ENCODE measurements at places on chromosomes 2 and 18.
A peak's percentile ranks its signal among the peaks of the same experiment; 100 is the strongest.

- DNase-seq, result no peak
Measured at GRCh38 chr2:152930501-152930900, 212.1 kb downstream of the ARL6IP6 start.

DNA sequence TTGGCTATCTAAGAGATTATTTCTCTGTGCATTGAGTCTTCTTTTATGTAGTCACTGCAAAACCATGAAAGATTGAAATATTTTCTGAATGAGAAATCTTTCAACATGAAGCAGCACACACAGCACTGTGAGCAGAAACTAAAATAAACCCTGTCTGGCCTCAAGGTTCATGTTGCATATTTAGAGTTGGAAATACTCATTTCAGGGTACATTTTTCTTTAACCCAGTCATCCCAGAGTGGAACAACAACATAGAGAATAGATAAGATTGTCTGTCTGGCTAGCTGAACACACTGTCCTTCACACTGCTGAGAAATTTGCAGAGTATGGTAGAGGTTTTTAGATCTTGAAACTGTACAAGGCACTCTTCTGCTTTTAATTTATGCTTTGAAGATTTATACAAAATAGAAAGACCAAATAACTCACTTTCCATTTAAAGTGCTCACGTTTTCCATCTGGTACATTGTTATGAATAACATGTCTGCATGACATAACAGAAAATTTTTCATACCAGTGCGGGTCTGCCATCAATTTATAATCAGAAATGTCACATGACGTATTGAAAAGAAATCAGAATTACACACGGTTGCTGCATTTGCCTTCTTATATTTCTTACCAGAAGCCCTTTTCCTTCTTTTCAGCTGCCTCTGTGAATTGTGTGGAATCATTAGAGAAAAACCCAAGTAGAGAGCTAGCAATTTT, 25.0 kb upstream of the FN1 start:
- peak; percentile 61 for DNase-seq

DNA sequence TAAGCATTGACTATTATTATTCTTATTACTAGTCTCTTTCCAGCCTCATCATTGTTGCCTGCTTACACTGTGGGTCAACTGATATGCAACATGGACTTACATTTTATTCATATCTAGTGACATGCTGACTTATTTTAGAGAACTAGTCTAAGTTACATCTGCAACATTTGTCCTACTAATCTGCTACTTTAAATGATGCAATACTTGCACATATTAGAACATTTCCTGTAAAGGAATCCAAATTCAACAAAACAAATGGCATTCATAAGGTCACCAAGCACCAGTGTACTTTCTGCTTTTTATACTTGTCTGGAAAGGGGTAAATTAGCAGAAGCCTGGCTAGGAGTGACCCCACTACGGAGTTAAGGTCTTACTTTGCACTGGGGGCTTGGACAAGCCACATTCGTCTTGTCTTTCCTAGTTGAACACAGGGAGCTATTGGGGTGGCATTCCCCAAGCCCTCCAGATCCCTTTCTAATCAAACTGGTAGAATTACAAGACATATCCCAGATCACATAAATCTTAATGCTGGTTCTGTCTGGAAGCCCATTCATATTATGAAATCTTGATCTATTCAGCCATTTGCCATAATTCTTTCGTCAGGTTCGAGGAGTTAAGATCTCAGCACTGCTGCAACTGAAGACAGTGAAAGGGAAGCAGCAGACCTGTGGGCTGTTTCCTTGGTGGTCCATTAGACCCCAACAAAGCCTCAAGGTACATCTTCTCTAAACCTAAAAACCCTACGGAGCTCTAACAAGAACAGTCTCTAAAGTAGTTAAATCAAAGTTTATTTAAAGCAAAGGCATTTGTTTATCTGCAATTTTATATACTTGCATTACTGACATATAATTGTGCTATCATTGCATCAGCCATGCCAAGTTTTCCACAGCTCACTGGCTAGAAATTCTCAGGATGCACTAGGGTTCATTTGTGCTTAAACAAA, 49.9 kb upstream of the RTN4 start:
- DNase-seq, result peak; percentile 72

- DNase-seq, result no peak
Measured at GRCh38 chr18:46062781-46063180, 9.3 kb downstream of the PSTPIP2 start.

DNA sequence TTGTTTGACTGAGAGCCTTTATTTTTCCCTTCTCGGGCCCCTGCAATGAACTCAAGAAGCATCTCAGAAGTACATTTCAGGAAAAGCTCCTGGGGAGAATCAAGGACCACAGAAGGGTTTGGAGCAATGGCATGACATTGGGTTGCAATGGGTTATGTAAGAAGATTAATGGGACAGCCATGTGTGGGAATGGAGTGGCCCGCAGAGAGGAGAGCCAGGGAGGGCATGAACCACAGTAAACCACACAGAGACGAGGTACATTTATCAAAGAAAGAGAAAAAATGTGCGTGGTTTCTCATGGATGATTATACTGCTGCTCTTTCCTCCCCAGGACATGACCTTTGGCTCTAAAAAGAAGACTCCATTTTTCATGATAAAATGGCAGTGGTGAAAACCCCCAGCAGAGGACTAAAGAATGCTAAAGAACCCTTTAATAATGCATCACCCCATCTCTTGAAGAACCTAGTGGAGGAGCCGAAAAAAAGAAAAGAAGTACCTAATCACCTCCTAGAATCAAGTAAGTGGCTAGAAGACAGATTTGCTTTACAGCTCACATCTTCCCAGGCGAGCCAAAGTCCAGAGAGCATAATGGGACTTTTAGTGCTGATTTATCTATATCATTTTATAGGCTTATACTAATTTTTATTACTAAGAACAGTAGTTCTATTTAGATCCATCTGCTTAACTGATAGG, 1.7 kb downstream of the CFAP221 start:
- no peak for DNase-seq

- no peak for DNase-seq
Measured at GRCh38 chr2:150404147-150404546, 83.3 kb downstream of the RND3 start.

DNA sequence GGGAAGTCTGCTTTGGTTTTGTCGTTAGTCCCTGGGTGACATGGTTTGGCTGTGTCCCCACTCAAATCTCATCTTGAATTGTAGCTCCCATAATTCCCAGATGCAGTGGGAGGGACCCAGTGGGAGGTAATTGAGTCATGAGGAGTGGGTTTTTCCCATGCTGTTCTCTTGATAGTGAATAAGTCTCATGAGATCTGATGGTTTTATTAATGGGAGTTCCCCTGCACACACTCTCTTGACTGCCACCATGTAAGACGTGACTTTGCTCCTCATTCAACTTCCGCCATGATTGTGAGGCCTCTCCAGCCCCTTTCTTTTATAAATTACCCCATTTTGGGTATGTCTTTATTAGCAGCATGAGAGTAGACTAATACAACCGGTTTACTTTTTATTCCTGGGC, 405.8 kb upstream of the ID2 start:
- DNase-seq, result no peak

DNA sequence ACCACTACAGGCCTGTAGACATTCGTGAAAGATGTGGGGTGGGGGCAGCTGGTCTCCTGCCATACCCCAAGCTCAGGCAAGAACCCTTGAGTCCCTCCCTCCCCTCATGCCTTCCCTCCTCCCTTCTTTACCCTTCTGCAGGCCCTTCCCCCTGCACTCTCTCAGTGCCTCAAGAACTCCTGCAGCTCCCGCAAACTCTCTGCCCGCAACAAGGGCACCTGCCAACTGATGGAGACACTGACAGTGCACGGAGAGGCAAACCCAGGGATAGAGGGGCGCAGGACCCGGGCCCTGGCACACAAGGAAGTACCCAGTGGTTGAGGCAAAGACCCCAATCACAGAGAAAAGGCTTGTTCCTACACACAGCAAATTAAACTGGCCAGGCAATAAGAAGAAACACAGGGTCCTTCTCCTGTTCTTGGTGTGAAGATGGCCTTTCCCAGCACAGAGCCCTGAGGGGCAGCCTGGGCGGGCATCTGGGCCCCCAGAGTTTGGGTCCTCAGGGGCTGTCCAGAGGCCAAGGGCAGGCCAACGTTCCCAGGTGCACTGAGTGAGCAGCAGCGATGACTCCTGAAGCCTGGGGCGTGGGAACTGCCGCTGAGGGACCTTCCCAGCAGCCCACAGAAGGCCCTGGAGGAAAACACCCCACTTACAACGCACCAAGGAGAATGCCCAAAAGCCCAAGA, 1.6 kb downstream of the TEKT4 start:
- DNase-seq, result no peak
